ENCODE measurements at places on chromosomes 4 and X. TPM values are rescaled to one million over a fixed set of nuclear protein-coding genes. Genes with fewer than 3 reads are reported as not detected.

GRCh38 chr4:165060938-165061337 is 7.3 kb downstream of the TRIM75 start:
- no peak for DNase-seq

GRCh38 chrX:66074920-66075879 is 35.3 kb upstream of the VSIG4 start:
- peak; percentile 86 for DNase-seq

DNA sequence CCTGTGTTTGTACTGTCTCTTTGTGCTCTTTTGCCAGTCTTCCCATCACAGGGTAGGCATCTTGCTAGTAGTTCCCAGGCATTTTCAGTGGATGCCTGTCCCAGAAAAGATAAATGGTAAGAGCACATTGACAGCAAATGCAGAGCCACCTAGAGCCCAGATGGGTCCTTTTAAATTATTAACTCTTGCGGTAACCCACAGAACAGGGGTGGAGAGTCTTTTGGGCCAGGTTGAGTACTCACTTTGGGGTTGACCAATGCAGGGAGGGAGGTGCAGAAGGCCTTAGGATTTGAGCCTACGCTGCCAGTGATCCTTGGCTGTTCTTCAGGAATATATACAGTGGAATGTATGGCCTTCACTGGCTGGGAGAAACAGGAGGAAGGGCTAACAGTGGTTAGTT is 173.8 kb downstream of the MSN start:
- DNase-seq: no peak

DNA sequence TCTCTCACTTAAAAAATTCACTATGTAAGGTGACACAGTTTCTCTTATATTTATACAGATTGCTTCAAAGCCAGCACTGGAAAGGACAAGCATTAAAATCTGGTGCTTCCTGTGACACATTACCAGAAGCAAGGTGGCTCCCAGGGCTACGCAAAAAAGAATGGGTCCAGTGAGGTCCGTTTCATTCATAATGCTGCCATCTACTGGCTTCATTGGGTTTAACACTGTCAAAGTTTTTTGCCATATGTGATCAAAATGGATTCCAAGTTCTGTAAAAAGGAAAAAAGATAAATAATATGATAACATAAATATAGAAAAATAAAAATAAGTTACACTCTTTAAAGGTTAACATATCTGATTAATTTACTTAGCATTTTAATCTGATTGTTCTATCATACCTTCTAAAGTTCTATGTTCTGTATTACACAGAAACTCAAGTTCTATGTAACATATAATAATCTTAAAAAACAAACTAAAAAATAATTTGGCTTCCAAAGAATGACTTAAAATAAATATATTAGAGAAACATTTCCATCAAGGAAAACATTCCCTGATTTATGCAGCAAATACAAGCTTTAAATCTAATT is 22.1 kb downstream of the YIPF7 start:
- DNase-seq: no peak

Gene BEND4
- total RNA-seq: 0.24 TPM

- DNase-seq: no peak
Observed at GRCh38 chrX:155632431-155633100, 19.8 kb upstream of the TMLHE start.

Gene PNCK
- total RNA-seq: 41.1 TPM

DNA sequence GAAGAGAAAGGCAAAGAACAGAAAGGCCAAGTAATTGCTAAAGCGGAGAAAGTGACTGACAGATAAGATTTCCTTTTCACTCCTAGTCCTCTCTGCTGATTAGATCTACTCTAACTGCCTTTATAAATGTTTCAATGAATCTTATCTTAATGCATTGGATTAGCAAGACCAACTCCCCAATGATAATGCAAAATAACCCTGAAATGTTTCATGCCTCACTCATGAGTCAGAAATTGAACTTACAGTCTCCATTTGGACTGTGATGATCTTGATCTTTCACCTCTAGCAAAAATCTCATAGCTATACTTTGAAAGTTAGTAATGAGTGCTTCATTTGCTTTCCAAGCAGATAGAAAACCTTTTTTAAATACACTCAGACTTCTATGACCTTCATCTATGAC is 26.5 kb downstream of the SLC10A7 start:
- DNase-seq: no peak

DNA sequence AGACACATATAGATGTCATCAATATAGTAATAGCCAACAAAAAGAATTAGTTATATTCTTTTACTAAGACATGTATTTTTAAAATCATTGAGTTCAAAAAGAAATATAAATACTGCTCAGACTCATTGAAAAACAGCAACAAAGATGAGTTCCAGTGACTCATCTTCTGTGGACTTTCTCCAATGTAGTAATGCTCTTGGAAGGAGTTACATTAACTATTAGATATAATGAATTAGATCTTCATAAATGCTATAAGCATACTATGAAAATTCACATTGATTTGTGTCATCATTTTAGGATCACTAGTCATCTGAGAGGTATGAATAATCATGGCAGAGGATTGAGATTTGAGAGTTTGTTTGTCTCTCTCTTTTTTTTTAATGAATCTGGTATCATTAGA is 547.8 kb upstream of the PCDH7 start:
- no peak for DNase-seq

DNA sequence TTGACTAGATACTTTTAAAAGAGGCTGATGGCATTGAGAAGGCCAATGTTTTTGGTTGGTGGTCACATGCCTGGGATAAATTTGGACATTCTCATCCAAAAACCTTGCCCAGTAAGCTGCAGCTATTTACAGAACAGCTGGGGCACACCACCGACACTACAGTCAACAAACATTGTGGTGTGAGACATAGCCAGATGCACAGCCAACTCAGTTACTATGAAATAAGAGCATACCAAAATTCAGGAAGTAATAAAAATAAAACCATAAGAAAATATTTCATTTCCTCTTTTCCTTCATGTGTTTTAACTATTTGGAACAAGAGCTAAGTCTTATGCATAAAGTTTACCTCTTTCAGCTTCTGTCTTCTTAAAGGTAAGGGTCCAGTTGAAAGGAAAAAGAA is 8.8 kb downstream of the PPM1K start:
- DNase-seq: no peak

GRCh38 chrX:21412029-21412428 is 37.8 kb downstream of the CNKSR2 start:
- no peak for DNase-seq

- no peak for DNase-seq
Observed at GRCh38 chr4:11298451-11298850, 130.2 kb downstream of the HS3ST1 start.

Gene LAMP2
- 102 TPM for total RNA-seq

DNA sequence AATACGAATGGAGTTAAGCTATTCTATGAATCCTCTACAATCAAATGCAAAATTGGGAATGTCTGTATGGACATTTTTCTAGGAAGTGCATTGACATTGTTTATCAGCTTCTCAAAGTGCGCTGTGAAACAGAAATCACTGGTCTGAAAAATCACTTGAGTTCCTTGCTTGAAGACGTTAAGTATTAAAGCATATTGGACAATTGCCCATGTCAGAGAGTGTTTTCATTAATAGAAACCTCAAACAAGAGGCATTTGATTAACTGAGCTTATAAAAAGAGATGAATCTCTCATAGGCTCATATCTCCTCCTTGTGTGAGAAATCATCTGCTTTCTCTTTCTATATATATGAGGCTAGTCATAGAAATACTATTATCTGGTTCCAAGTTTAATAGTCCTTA is 692.1 kb upstream of the POU3F4 start:
- DNase-seq: no peak

Gene ARMCX5
- 9.6 TPM for total RNA-seq

Gene DDIT4L
- 9.8 TPM for total RNA-seq

- DNase-seq: no peak
Observed at GRCh38 chrX:150842198-150842685, 56.2 kb downstream of the CD99L2 start.

Gene TET2
- 21.3 TPM for total RNA-seq

Gene XKRX
- 0.14 TPM for total RNA-seq

- DNase-seq: no peak
Observed at GRCh38 chrX:45710081-45710801, 509.6 kb upstream of the DIPK2B start.

Measured in posterior vena cava (tissue), 2 donors.